ENCODE measurements at places on chromosomes 2 and 18. TPM values are rescaled to one million over a fixed set of nuclear protein-coding genes. Genes with fewer than 3 reads are reported as not detected.

The INHBB gene
- total RNA-seq = not detected

The CD8B2 gene
- total RNA-seq = not detected

The ANKRD30B gene
- total RNA-seq = 1.2 TPM

The IL1RL2 gene
- 0.34 TPM for total RNA-seq

The CCDC68 gene
- total RNA-seq = under 0.01 TPM

The ARHGAP15 gene
- 1.4 TPM for total RNA-seq

The EGR4 gene
- not detected for total RNA-seq

The ADD2 gene
- 1.4 TPM for total RNA-seq

The XDH gene
- total RNA-seq = not detected

The TTC32 gene
- 9.6 TPM for total RNA-seq

The PID1 gene
- total RNA-seq = under 0.01 TPM

The SLC4A5 gene
- total RNA-seq = 1.4 TPM

The ABHD1 gene
- 0.73 TPM for total RNA-seq

The TSGA10 gene
- total RNA-seq = 4.0 TPM

All from melanocyte of skin (primary cell).